ENCODE measurements at places on chromosomes 6 and 20.
A peak's percentile ranks its signal among the peaks of the same experiment; 100 is the strongest.

GRCh38 chr20:19397666-19398065 lies 185.2 kb downstream of the SLC24A3 start:
- DNase-seq, result no peak

DNA sequence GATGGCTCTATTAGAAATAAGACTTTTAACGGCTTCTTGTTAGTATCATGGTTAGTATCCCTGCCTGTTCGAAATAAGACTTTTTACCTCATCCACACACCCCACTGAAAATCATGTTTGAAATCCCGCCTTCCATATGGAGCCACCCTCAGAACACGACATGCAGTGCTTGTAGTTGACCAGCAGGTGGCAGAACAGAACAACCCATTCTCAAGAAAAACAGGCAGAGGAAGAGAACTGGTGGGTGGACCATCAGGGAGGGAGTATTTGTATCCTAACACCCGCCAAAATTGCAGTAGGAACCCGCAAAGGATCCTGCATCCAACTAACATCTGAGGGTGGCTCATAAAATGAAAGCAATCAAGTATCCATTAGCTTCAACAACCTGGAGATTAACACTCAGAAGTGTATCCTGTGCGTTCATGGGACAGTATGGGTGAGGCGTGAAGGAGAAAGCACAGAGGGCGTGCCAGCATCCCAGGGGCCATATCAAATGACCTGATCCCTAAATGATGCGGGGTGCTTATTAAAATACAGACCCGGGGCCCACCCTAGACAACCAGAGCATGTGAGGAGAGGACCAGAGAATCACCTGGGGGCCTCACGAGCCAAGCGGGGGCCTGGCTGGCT lies 89.6 kb upstream of the NHSL1 start:
- DNase-seq, result peak; percentile 82

GRCh38 chr6:15285682-15286294 lies 39.9 kb downstream of the JARID2 start:
- peak; percentile 53 for DNase-seq

DNA sequence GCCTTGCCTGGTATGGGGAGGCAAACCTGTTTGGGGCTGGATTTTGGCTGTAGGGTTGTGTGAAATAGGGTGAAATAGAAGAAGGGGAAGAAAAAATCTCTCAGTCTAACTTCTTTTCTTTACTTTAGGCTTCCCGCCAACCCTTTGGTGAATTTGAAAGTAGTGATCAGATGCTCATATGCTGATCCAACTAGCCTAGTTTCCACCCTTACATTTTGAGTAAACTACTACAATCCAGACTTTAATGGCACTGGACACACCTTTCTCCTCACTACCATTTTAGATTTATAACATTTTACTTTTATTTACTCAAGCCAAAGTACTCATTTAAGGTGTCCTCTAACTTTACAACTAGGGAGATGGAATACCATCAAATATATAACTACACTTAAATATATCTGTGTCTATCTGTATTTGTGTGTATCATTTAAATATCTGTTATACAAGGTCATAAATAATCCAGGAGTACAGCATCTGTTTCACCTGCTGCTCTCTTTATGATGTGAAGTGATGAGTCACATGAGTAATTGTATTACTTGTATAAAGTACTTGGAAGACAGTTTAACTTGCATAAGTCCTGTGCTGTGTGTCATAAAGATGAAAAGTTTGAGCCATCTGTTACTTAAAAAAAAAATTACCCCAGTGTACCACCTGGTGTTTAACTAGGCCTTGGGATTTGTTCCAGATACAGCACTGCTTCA lies 172.1 kb downstream of the CDKAL1 start:
- DNase-seq, result peak; percentile 66

- no peak for DNase-seq
These were observed 212.4 kb upstream of the LRFN2 start for GRCh38 chr6:40799296-40800140.

DNA sequence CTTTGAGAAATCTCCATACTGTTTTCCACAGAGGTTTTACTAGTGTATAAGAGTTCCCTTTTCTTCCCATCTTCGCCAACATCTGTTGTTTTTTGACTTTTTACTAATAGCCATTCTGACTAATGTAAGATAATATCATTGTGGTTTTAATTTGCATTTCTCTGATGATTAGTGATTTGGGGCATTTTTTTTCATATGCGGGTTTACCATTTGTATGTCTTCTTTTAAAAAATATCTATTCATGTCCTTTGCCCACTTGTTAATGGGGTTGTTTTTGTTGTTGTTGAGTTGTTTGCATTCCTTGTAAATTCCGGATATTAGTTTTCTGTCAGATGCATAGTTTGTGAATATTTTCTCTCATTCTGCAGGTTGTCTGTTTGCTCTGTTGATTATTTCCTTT lies 167.1 kb downstream of the PRL start:
- DNase-seq, result no peak

- no peak for DNase-seq
These were observed 12.4 kb upstream of the MAK start for GRCh38 chr6:10850728-10851127.

- DNase-seq, result no peak
These were observed 47.5 kb downstream of the PHF3 start for GRCh38 chr6:63683071-63683603.

Measured in ELR (cell line).